A549 treated with CpdA at 1 μM for 4 hours (cell line): ENCODE measurements at places on chromosomes 5 and 9. TPM values are rescaled to one million over a fixed set of nuclear protein-coding genes. Genes with fewer than 3 reads are reported as not detected.

The CCDC192 gene
- total RNA-seq: not detected in 5 replicates

The SLC34A3 gene
- 0.07 to 0.13 TPM (median 0.08 TPM) in 5 replicates for total RNA-seq

The ARAP3 gene
- 3.8 to 6.2 TPM (median 4.9 TPM) in 5 replicates for total RNA-seq

The CREB3 gene
- 58.5 to 66.0 TPM (median 58.9 TPM) in 5 replicates for total RNA-seq

The PCDHAC2 gene
- 2.3 to 4.8 TPM (median 2.6 TPM) in 5 replicates for total RNA-seq

The HAND1 gene
- total RNA-seq: 0.14 to 0.27 TPM (median 0.20 TPM) in 5 replicates

The GFI1B gene
- 0.07 TPM in 1 of 5 replicates, not detected in the others for total RNA-seq

The CDC14B gene
- total RNA-seq: 9.2 to 12.3 TPM (median 9.7 TPM) in 5 replicates

The LCN1 gene
- not detected in 5 replicates for total RNA-seq

The C9 gene
- total RNA-seq: 0.02 TPM in 1 of 5 replicates, not detected in the others

The AIF1L gene
- total RNA-seq: 1.2 to 1.4 TPM (median 1.3 TPM) in 5 replicates

The GARIN3 gene
- not detected in 5 replicates for total RNA-seq

The SPATA6L gene
- total RNA-seq: 1.6 to 2.6 TPM (median 2.0 TPM) in 5 replicates

The ARSI gene
- total RNA-seq: 33.5 to 52.9 TPM (median 42.9 TPM) in 5 replicates

The DDX4 gene
- total RNA-seq: 0.02 TPM in 1 of 5 replicates, not detected in the others

The GRIA1 gene
- not detected in 5 replicates for total RNA-seq

The TAF1L gene
- total RNA-seq: not detected in 5 replicates

The AGXT2 gene
- total RNA-seq: not detected in 5 replicates

The SHISAL2B gene
- total RNA-seq: not detected in 5 replicates

The ZNF454 gene
- not detected in 5 replicates for total RNA-seq

The CDX1 gene
- total RNA-seq: not detected in 5 replicates
